A172 (cell line): ENCODE measurements at places on chromosomes 16 and 17.

- peak; percentile 86 for DNase-seq
Measured at GRCh38 chr17:42659079-42659931, at the start of gene TUBG2. TUBG2 (plus strand) TSS chr17:42659284; CDS start chr17:42659504, 220 bp downstream.

- peak; percentile 99 for DNase-seq
Measured at GRCh38 chr17:2406903-2407790, 6.3 kb upstream of the MNT start.

- DNase-seq, result no peak
Measured at GRCh38 chr16:63998-64913, 8.2 kb downstream of the RHBDF1 start.

DNA sequence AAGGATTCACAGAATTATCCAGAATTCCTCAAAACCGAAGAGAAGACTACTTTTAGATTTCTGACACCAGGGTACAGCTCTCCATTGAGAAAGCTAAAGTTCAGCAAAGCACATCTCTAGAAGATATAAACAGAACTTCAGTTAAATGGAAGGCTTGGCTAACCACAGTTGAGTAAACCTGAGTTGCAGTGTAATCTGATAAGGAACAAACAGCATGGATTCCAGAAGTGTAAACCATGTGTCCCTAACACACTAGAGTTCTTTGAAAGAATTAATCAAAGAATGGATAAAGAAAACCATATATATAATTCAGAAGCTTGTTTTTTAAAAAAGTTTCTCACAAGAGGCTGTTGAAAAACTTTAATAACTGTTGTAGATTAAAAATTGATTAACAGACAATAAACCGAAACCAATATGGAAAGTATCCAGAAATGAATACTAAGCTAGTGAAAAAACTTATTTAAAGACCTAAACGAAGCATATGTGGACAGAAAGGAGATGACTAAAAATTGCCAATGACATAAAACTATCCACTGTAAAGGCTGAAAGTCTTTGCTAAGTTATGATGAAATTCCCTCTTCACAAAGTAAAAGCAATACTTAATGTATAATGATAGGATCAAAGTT, 4.3 kb downstream of the RNF43 start:
- no peak for DNase-seq

DNA sequence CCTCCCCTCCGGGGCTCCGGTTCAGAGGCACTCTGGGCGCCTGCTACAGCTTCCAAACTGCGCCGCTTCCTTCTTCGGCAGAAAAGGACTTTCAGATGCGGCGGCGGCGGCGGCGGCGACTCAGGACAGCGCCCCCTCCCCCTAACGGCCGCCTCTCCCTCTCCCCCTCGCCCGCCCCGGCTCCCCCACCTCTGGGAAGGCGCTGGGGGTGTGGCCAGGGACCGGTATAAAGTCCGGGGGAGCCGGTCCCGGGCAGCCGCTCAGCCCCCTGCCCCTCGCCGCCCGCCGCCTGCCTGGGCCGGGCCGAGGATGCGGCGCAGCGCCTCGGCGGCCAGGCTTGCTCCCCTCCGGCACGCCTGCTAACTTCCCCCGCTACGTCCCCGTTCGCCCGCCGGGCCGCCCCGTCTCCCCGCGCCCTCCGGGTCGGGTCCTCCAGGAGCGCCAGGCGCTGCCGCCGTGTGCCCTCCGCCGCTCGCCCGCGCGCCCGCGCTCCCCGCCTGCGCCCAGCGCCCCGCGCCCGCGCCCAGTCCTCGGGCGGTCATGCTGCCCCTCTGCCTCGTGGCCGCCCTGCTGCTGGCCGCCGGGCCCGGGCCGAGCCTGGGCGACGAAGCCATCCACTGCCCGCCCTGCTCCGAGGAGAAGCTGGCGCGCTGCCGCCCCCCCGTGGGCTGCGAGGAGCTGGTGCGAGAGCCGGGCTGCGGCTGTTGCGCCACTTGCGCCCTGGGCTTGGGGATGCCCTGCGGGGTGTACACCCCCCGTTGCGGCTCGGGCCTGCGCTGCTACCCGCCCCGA, at the start of gene IGFBP4:
TSS of gene IGFBP4 (plus strand) at position 255 of the 792 bp plus-strand sequence. CDS start at position 541, 286 bp downstream.
- DNase-seq, result no peak

- no peak for DNase-seq
Measured at GRCh38 chr17:72387969-72388368, 267.1 kb downstream of the SOX9 start.
